ENCODE measurements at places on chromosomes 11 and 22.
A peak's percentile ranks its signal among the peaks of the same experiment; 100 is the strongest.

DNA sequence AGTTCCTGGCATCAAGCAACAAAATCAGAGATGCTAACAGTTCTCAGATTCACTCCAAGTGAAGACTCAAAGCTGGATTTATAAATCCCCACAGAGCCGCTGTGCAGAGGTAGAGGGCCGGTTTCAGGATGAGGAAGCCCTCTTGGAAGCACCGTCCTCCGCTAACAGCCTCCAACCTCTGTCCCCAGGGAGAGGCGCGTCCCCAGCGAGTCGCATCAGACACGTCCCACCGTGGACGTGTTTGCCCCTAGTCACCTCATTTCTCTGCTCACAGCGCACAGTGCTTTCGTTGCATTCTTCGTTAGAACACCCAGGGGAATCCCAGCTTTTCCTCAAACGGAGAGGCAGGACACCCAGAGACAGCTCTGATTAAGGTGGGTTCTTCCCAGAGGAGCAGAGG is 642.9 kb downstream of the BRD1 start:
- no peak for DNase-seq

- peak; percentile 64 for DNase-seq
Observed at GRCh38 chr11:6419009-6419631, at the start of gene APBB1. APBB1 (minus strand) TSS chr11:6419094; CDS start chr11:6411347, 7,747 bp downstream.

DNA sequence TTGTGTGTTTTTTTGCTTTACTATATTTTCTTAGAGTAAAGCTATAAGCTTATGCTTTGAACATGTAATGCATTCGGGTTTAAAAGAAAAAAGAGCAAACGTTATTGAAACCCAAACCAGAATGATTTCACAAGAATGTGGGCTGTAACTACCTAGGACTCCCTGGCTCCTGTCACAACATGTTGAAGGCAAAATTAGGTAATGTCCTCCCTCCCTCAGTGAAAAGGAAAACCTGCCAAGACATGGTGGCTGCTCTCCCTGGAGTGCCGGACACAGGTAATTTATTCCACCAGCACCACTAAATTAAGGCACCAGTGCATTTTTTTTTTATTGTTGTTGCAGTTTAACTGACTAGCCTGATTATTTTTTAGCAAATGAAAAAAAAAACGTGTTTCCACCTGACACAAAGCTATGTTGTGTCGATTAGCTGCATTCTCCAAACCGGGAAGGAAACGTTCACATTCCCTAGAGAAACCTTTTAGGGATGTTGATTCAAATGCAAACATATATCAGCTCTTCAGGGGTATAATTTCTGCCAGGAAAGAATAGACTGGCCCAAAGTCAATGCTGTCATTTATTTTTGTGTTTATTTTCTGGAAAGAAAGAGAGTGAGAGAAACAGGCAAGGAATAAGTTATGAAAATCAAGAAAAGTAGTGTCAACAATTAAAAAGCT is 134.6 kb downstream of the CCDC34 start:
- no peak for DNase-seq

GRCh38 chr11:2666828-2667570 is 32.8 kb downstream of the KCNQ1OT1 start:
- DNase-seq: no peak

- DNase-seq: no peak
Observed at GRCh38 chr11:112229746-112230433, 3.7 kb downstream of the PTS start.

- DNase-seq: no peak
Observed at GRCh38 chr22:44312766-44313165, at the start of gene SHISAL1. SHISAL1 (minus strand) TSS chr22:44312951; CDS start chr22:44300945, 12,006 bp downstream.

GRCh38 chr22:30662040-30662439 is 5.6 kb downstream of the DUSP18 start:
- peak; percentile 1 for DNase-seq

DNA sequence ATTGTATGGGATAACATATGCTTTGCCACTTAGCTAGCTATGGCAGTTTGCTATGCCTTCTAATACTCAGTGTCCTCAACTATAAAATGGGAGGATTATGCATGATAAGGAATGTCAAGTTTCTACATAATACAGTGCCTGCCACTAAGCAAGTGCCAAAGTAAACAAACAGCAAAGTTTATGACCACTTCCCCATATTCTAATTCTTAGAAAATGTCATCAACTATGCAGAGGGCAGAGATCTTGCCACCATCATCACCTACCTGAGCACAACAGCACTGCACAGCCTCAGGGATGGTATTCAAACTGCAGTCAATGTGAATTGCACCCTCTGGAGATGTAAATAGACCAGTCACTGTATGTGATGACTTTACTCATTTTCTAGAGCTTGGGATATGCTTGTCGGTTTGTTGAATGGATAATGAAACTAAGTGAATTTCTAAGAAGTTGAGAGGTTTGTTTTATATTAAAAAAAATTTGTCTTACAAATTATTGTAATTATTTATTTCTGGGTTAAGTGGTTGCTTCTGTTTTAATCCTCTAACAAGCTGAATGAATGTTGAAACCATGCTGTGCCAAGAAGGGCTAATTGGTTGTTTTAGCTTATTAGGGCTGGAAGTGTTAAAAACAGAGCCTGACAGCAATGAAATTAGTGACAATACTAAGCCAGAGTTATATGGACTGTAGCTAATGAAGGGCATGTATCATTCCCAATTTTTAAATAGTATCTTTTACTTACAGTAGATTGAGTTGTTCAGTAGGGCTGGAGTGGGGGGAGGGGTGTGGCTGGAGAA is 398.4 kb downstream of the CNTN5 start:
- DNase-seq: no peak

GRCh38 chr11:30328681-30329080 is 5.8 kb downstream of the ARL14EP start:
- DNase-seq: no peak

DNA sequence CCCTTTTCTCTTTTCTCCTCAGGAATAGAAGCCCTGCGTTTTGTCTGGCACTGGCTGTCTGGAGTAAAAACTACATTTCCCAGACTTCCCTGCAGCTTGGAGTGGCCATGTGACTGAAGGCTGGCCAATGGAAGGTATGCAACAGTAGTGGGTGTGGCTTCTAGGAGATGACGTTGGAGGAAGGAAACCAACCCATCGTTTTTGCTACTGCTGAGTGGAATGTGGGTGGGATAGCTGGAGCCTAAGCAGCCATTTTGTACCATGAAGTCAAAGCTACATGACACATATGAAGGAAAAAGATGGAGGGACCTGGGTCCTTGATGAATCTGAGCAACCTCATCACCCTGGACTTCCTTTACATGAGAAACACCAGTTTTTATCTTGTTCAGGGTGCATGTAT is 19.6 kb downstream of the FGF3 start:
- no peak for DNase-seq

- no peak for DNase-seq
Observed at GRCh38 chr11:120104041-120104565, 33.8 kb downstream of the TRIM29 start.

GRCh38 chr11:22957786-22958185 is 97.5 kb upstream of the CCDC179 start:
- peak; percentile 37 for DNase-seq

DNA sequence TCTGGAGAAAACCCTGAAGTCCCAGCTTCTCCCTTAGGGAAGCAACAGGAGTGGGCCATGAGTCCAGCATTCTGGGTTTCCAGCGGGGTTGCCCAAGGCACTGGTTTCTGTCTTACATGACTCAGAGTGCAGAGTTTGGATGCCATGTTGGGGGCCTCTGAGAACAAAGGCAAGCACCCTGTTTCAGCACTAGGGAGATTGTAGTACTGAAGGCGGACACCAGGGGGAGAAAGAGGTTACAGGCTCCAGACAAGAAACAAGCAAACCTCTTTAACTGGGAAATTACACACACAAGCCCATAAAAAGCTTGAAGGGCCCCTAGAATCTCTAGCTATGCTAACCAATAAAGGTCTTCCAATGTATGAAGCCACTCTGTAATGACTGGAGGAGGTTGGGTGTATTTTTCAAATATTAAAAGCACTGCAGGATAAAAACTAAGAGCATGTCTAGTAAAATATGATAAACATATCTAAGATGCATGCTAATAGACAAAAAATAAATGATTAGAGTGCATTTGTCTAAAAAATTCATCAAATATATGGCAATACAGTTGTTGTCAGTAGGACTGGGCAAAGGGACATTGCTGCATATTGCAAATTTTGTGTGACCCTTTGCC is 7.1 kb downstream of the MS4A6E start:
- DNase-seq: no peak

- DNase-seq: no peak
Observed at GRCh38 chr22:48628891-48629543, 1198.7 kb downstream of the BRD1 start.

GRCh38 chr11:86119077-86119476 is 50.2 kb upstream of the PICALM start:
- DNase-seq: no peak

DNA sequence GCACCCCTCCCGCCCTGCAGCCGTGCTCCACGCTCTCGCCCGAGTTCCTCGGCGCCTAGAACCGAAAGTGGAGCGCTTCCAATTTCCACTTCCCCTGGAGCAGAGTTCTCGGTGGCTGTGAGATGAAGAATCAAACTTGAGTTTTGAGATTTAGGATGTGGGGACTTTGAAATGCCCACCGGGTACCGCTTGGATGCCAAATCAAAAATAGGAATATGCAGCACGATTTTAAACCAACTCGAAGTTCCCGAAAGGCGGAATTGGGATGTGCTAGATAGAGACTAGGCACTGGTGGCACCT is 569 bp downstream of the POLA2 start:
- DNase-seq: no peak

GRCh38 chr22:17984114-17984513 is 40.2 kb downstream of the MICAL3 start:
- no peak for DNase-seq

DNA sequence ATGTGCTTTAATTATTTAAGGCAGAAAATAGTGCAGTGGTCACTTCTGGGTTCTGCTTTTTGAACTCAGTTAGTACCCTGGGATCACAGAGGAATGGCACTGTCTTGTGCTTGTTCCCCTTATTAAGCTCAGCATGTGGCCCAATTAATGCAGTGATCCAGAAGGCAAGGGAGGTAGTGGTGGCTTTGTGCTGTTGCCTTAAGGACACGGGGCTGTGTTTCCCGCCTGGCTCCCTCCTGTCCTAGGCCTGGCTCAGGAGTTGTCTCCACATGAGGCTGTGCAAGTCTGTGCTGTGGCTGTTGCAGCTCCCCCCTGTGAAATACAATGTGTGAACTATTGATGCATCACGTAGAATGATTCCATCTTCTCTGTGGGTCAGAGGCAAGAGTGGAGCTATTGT is 49.2 kb upstream of the CABP7 start:
- DNase-seq: no peak

- no peak for DNase-seq
Observed at GRCh38 chr22:22753526-22754267, 109.3 kb downstream of the GGTLC2 start.

- no peak for DNase-seq
Observed at GRCh38 chr11:9563196-9563730, 10.2 kb upstream of the WEE1 start.

- DNase-seq: no peak
Observed at GRCh38 chr11:100682247-100682969, 4.7 kb upstream of the ARHGAP42 start.

GRCh38 chr11:17014321-17014832 is at the start of gene PLEKHA7:
PLEKHA7 (minus strand) TSS chr11:17014414; CDS start chr11:17014401, 13 bp downstream.
- DNase-seq: peak; percentile 24

- no peak for DNase-seq
Observed at GRCh38 chr11:106959800-106960199, 58.5 kb downstream of the GUCY1A2 start.

DNA sequence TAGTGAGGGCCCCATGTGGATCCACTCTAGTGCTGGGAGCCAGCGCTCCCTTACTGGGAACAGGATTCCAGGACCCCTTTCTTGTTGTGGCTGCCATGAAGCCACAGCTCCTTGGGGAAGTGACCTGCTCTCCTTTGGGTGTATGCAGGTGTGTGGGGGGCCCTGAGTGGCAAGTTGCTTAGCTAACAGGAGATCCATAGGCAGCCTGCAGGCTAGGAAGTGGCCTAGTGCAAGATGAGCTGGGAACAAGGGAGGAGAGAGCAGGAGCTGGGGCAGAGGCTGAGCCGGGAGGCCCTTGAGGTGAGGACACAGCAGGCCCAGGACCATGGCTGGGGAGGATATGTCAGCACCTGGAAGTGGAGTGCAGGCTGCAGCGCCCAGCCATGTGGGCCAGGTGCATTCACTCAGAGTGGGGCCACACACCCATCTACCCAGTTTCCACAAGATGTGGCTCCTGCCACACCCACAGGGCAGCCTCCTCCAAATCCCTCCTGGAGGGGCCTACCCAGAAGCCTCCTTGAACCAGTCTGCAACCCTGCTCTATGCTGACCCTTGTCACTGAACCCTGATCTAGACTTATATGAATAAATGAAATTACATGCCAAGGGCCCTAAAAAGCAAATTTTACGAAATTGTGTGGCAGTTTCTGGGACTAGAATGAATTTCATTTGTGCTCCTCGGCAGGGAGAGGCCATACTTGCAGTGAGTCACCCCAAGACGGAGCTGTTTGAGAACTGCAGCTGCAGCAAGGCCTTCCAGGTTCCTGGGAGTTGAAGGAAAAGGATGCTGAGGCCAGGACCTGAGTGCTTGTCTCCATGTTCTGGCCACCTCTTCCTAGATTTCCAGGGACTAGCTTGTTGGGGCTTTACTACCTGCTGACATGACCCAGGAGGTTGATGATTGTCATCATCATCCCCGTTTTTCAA is 3.2 kb downstream of the THAP7 start:
- DNase-seq: no peak

DNA sequence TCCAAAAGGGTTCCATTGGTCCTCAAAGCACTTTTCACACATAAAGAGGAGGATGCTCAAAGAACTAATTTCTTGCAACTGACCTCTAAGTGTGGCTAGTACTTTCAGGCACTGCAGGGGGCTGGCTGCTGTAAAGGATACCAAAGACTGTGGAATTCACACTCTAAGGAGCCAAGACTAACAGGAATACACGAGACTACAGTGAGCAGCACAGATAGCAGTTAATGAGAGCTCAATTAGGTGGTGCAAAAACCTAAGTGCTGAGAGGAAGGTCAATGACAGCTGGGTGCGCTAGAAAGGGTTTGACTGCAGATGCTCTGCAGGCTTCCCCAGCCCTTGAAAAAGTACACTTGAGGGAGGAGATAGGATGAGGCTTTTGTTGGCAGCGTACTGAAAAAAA is 124.3 kb upstream of the NTM start:
- no peak for DNase-seq

GRCh38 chr22:45172881-45173585 is 9.3 kb downstream of the NUP50 start:
- no peak for DNase-seq

- DNase-seq: no peak
Observed at GRCh38 chr11:133318221-133318620, 214.1 kb downstream of the OPCML start.

Measured in NCI-H187 (cell line).